Cortex of kidney (tissue), 1 donor: ENCODE measurements at places on chromosomes 4 and X.

GRCh38 chr4:5858020-5858769 is 34.7 kb downstream of the CRMP1 start:
- no peak for DNase-seq

DNA sequence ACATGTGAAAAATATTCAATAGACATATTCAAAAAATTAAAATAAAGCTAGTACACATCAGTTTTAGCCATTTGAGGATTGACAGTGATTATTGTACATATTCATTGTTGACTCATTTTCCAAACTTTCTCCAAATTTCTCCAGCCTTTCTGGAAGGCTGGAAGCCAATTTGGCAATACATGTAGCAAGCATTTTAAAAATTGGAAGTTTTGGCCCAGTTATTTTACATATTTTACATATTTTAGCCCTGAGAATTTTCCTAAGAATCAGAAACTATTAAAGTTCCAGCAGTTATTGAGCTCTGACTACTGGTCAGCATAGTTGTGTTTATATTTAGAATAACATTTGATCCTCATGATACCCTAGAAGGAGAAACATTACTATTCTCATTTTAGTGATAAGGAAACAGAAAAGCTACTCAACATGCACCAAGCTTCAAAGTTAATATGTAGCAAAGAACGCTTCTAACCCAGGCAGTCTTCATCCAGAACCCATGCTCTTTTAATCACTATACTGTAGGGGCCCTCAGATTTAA is 3.2 kb downstream of the CABS1 start:
- no peak for DNase-seq

DNA sequence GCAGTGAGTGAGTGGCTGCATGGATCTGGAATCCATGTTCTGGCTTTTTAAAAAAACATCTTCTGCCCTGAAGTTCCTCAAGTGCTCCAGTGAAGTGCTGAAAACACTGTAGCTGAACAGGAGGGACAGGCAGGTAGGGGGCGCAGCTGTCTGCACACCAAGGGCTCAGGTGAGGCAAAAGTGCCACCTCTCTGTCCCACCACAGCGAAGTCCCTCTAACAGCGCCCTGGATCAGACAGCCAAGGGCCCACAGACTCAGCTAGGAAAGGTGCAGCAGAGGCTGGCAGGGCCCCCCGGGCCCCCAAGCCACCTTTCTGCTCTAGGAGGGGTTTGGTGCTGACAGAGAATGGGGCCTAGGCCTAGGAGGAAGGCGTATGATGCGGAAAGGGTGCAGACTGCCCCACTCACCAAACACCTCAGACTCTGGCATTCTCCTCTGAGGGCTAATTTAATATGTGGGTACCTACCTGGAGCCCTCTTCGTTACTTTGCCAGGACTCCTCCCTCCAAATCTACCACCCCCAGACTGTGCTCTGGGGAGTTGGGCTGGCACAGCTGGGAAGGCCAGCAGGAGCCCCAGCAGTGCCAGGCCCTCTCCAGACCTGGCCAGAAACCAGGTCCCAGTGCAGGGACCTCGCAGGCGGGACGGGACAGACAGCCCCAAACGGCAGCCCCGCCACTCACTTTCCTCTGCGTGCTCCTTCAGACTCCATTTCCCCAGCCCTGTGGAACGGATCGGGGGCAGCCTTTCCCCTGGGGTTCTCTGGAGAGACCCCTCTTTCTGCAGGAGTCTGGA is 73.7 kb downstream of the ENPP6 start:
- DNase-seq, result no peak

DNA sequence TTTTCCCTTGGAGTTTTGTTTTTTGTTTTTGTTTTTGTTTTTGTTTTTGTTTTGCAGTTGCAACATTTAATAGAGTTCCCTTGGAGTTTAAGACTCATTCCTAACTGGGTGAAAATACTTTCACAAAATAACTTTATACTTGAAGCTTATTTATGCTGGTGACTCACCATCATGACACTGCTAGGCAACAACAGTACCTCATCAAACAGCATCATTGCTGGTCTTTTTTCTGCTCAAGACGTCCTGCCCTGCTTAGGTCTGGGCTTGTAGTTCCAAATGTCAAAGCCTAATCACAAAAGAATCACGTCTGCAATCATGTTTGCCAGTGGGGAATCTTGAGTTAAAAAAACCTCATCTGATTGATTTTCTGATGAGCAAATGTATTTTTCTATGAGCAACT is 105.7 kb upstream of the PRPS2 start:
- no peak for DNase-seq

GRCh38 chrX:725971-726370 is 95.4 kb downstream of the SHOX start:
- no peak for DNase-seq

- no peak for DNase-seq
Measured at GRCh38 chr4:172953896-172954568, 214.6 kb upstream of the GALNT7 start.

DNA sequence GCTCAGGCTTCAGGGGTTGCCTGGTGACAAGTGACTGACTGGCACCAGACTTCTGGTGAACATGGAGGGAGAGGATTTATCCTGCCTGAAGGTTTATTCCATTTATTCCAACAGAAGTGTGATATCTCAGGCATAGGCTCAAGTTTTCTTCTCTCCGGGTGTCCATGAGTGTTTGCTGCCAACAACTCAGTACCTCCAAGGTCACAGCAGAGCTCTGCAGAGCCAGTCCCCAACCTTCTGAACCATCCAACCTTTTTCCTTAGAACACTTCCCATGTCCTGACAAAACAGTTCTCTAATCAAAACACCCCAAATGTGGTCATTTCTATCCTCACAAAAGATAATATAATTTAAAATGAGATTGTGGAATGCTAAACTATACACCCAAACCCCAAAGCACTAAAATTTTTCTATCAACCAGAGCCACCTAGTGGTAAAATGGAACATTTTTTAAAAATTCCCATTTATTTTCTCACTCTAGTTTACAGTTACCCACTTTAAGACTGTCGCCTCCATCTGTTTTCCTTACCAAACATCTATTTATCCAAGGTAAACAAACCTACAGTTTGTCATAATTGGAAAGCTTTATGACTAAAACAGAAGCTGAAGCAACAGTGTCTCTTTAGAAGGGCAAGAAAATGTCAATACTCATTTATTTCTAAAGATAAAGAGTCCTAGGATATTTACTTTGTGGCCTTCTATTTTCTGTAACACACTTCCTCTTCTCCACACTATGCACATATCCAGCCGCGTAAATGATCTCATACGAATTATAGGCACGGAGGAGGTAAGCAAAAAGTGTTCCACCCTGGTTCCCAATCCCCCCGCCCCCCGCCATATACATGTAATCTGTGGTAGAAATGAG is 39.5 kb downstream of the TMEM154 start:
- DNase-seq, result no peak

GRCh38 chrX:10112510-10112909 is 44.3 kb upstream of the CLCN4 start:
- no peak for DNase-seq

GRCh38 chr4:48212165-48212564 is 57.5 kb downstream of the TEC start:
- DNase-seq, result no peak

DNA sequence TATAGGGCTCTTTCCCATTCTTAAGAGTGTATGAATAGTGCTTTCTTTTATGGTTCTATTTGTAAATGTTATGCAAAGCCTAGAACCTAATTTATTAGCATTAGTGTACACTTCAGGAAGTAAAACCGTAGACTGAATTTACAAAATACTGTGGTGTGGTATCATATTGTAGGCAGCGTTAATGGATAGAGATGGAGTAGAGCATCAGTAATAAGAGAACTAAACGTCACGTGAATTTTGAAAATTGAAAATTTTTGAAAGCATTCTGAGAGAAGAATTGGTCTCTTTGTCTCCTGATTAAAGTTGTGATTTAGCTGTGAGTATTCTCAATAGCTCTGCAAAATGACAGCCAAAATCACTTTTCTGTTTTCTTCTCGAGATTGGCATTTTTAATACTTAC is 2.9 kb downstream of the STIM2 start:
- DNase-seq, result no peak
